ENCODE measurements at places on chromosomes 6 and 20.
A peak's percentile ranks its signal among the peaks of the same experiment; 100 is the strongest.

GRCh38 chr6:167512696-167513375 is 187.9 kb downstream of the TTLL2 start:
- no peak for DNase-seq

GRCh38 chr6:26380256-26380655 is 2.7 kb upstream of the BTN2A2 start:
- no peak for DNase-seq

DNA sequence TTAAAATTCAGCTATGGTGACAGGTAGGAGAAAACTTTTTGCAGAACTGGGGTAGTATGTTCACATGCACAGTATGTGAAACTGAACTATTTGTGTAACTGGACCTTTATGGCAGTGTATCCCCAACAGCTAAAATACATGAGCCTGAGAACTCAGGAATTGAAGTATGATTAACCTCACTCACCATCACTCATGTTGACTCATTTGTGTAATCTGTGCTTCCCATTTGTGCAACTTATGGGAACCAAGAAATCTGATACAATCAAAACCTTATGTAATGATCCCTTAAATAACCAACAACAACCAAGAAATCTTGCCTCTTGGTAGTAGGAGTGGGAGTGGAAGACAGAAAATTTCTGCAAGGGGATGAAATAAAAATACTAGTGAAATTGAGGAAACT is 674.9 kb downstream of the HDGFL1 start:
- DNase-seq: no peak

- DNase-seq: no peak
These were observed 81.7 kb downstream of the FAM217A start for GRCh38 chr6:3997177-3997770.

GRCh38 chr6:34531580-34532201 is 24.4 kb downstream of the SPDEF start:
- DNase-seq: peak; percentile 73
